Activated T-cell treated with anti-CD3 and anti-CD28 coated beads for 4 hours (primary cell): ENCODE measurements at places on chromosomes 5 and 9.

DNA sequence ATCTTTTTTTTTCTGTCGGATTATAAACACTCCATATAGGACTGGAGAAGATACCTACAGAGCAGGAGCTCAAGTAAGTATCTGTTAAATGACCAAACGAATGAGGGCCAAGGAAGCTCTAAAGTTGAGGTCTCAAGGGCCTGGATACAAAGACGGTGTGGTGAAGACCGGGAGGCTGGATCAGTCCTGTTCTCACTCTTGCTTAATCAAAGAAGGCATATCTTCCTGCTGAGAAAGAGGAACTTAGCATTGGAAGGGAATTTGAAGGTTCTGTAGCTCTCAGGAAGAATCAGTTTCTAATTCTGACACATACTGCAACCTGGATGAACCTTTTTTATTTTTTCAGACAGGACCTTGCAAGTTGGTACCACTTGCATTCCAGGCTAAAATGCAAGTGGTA lies 28.3 kb upstream of the PAX5 start:
- no peak for DNase-seq

DNA sequence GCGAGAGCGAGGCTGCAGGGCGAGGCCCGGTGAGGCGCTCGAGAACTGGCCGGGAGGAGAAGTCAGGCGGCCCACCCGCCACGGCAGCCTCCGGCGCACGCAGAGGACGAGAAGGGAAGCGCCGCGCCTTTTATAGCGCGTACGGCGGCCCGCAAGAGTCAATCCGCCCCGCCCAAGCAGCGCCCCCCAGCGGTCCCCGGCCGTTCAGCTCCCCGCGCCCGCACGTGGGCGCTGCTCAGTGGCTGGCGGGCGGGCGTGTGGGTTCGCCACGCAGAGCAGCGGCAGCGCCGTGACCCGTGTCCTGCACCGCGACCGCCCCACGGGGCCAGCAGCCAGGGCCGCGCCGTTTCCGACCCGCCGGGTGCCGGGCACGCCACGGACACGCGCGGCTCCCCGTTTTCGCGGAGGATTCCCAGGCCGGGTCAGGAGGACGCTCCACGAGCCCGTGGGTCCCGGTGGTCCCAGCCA lies 14.6 kb downstream of the LCN10 start:
- DNase-seq = peak; percentile 91

DNA sequence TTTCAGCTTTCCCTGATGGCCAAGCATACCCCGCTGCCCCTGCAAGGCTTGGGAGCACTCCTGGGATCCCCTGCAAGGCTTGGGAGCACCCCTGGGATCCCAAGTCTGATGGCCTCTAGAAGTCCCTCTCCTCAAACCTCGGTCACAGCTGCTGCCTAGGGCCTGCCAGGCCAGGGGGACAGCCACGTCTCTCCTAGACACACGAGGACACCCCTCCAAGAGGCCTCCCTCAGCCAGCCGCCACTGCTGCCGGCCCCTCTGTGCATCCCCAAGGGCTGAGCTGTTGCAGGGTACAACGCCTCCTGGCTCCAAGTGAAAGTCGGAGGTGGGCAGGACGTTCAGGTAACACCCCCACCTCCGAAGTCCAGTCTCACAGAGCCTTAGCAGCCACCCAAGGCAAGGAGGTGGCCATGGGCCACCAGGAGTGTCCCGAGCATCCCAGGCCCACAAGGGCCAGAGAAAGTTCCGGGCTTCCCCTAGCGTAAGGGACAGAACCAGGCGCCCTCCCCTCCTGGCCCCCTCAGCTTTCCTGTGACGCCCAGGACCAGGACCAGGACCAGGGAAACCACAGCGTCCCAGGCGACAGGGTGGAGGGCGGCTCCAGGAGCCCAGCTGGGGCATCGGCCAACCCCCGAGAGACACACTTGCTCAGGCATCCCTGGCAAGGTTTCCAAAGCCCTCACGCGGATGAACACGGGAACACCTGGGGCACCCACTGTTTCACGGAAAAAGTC lies 17.3 kb upstream of the SLC12A7 start:
- DNase-seq = no peak

GRCh38 chr5:27083449-27084415 lies 45.3 kb upstream of the CDH9 start:
- no peak for DNase-seq

DNA sequence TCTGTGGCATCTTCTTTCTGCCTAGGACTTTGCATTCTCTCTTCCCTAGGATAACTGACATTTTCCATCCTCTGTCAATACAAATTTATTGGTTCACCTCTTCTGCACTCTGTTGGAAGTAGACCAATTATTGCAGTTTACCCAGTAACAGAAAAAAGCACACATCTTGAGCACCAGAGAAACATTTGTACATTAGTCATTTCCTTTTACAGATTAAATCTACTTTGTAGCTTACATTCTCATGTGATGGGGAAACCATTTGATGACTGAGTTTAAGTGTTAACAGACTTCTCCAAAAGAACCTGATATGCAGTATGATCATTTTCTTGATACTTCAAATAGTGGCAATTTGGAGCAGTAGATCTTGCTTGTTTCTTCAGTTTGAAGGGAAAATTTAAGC lies 1098.8 kb downstream of the DTWD2 start:
- DNase-seq = no peak

GRCh38 chr9:95018099-95018936 lies 291.8 kb downstream of the AOPEP start:
- no peak for DNase-seq

DNA sequence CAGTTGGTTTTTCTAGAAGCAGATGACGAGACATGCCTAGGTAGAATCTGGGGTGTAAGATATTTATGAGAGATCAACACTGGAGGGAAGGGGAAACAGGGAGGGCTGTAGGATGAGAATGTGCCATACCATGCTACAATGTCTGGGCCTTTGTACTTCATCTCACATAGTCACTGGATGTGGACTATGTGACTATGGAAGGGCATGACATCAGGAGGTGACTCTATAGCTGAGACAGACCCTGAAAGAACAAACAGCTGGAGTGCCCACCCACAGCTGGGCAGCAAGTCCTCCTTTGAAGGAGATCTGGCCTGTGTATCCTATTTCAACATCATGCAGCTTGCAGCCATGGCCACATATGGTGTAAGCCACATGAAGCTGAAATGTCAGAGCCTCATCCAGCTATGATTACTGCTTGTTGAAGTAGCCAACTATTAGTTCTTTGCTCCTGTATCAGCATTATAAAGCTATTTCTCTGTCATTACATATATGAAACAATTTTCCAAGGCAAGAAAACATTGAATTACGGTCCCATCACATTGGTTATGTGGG lies 46.2 kb upstream of the KIF2A start:
- DNase-seq = no peak

DNA sequence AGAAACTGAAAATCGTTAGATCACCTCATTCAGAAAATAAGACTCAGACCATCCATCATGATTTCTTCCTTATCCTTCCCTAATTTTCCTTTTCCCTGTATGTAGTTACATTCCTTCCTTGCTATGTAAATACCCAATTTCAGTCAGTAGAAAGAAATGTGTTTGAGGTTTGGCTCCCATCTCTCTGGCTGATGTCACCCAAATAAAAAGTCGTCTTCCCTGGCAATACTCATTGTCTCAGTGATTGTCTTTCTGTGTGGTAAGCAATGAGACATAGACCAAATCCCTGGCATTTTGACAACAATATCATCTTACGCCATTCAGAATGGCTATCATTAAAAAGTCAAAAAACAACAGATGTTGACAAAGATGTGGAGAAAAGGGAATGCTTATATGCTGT lies 303.9 kb upstream of the EDIL3 start:
- no peak for DNase-seq

- no peak for DNase-seq
Measured at GRCh38 chr5:126897851-126898630, 121.1 kb downstream of the LMNB1 start.

GRCh38 chr5:123401320-123401719 lies 21.9 kb downstream of the CEP120 start:
- DNase-seq = no peak

GRCh38 chr5:169100735-169101075 lies 200.2 kb downstream of the SLIT3 start:
- DNase-seq = no peak

DNA sequence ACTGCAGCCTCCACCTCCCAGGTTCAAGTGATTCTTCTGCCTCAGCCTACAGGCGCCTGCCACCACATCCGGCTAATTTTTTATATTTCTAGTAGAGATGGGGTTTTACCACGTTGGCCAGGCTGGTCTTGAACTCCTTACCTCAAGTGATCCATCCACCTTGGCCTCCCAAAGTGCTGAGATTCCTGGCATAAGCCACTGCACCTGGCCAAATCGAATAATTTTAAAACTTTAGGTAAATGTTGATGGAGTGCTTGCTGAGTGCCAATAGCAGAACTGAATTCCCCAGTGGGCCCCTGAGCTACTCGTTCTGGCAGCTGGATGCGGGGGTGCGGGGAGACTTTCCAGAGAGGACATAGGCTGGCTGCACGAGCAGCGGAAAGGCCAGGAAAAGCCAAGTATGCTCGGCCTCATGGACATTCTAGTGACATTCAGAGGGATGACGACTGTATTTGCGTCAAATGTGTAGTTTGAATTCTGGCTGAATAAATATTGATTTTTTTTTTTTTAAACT lies 16.8 kb downstream of the TRAF2 start:
- DNase-seq = no peak

DNA sequence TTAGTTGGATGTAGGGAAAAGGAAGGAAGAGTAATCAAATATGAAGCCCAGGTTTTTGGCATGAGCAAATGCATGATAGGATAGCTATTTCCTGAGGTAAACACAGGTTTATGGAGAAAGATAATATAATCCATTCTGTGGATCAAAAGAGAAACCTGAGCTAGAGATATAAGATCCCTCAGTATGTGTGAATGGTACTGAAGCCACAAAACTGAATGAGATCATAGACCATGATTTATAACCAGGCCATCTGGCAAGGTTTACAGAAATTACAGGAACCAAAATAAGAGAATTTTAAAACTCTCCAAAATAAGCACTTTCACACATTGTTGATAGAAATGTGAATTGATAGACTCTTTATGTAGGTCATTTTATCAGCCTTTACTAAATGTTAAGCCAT lies 28.7 kb upstream of the ECM2 start:
- no peak for DNase-seq

- DNase-seq = no peak
Measured at GRCh38 chr5:6043491-6044310, 334.6 kb downstream of the MED10 start.

DNA sequence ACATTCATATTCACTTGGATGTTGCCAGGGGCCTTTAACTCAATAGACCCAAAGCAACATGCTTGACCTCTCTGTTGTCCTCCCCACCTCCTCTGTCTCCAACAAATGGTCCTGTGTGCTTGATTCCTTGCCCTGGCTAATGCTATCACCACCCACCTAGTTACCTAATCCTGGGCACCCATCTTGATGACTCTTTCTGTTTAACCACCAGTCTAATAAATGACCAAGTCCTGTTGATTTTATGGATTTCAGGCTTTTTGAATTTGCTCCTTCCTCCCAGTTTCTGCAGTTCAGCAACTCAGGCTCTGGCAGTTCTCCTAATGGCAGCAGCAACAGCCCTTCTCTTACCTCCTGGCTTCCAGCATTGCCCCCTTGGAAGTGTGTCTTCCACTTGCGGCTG lies 246.3 kb upstream of the KLF4 start:
- DNase-seq = no peak

DNA sequence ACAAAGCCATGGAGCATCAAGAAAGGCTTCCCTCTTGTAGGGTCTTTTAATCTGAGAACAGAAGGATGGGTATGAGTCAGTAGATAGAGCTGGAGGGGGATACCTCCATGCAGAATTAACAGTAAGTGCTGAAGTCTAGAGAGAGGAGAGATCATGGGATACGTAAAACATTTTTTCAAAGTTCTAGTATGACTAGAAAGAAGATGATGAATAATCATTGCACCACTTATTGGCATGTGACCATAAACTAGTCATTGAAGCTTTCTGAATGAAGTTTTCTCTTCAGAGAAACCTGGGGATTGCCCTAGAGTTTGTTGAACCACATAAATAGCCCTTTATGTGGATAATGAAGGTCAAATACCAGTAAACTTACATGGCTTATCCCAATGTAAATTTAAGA lies 48.6 kb upstream of the PTPRD start:
- no peak for DNase-seq

DNA sequence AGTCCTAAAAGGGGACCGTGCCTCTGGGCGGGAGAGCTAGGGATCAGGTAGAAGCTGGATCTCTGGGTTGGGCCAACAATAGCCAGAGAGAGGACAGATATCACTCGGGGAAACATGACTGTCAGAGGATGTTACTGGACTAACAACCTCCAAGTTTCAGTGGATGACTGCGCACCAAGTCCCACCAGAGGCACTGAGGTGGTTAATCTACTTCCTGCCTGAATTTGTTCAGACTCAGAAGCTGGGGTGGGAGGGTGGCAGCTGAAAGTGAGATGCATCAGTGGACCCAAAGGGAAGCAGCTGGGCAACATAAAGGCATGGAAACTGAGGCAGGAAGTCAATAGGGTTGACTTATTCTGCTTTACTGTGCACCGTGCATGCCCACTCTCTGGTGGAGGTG lies 130.1 kb upstream of the SLC44A1 start:
- no peak for DNase-seq

GRCh38 chr9:33320230-33320567 lies 29.9 kb downstream of the NFX1 start:
- DNase-seq = no peak

- no peak for DNase-seq
Measured at GRCh38 chr9:69822116-69822750, 1.6 kb downstream of the CFAP95 start.

DNA sequence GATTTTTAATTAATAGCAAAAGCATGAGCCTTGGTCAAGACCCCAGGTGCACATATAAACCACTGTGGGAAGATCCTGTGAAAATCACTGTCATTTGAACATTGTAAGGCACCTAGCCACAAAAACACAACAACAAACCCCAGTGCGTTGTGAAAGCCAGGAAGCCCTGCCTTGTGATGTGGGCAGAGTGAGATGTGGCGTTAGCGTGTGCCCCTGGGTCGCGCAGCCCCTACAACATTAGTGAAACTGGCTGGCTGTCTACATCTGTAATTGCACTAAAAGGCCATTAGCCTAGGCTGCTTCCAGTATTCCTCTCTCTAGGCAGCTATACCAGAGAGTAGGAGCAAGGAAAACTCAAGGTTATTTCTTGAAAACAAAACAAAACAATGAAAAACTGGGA lies 21.1 kb upstream of the PDZD2 start:
- DNase-seq = no peak

GRCh38 chr9:112831281-112831851 lies 59.3 kb downstream of the SLC46A2 start:
- no peak for DNase-seq

DNA sequence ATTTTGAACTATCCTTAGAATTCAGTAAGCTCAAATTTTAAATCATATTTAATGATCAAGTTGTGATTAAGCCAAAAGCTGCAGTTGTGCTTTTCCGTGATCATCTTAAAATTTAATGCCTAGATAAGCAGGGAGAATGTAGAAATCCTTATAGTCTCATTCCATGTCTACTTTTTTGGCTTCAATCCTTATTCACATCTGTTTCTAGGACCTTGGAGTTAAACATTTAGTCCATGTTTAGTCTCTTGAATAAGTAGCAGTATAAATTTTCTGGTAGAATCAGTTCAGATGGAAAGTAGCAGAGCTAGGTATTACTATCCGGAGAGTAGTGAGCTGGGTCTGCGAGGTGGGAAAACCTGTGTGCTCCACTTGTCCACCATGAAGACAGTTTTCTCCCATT lies 59.3 kb upstream of the RIOK2 start:
- no peak for DNase-seq
